Lung microvascular endothelial cell (primary cell): ENCODE measurements at places on chromosomes 4 and X. TPM values are rescaled to one million over a fixed set of nuclear protein-coding genes. Genes with fewer than 3 reads are reported as not detected.

DNA sequence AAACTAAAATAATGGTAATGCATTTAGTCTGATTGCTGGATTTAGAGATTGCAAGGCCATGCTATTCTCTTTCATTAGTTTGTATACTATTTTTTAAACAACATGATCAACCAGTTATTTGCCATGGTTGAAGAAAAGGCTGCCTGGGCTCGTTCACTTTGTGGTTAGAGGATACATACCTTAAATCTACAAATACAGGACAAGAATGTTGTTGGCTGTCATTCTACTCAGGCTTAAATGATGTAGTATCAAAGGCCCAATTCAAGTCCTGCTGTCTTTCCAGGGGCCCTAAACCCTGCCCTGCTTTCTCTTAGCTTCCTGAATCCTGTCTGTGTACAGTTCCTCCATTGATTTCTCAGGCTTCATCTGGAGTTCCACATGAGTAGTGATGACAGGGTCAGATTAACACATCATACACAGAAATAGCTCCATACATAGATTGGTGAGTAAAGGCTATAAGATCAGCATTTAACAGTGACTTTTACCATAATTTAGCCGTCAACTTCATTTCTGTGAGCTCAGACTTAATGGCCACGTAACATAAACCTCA is 114.9 kb upstream of the GPRIN3 start:
- no peak for DNase-seq

DNA sequence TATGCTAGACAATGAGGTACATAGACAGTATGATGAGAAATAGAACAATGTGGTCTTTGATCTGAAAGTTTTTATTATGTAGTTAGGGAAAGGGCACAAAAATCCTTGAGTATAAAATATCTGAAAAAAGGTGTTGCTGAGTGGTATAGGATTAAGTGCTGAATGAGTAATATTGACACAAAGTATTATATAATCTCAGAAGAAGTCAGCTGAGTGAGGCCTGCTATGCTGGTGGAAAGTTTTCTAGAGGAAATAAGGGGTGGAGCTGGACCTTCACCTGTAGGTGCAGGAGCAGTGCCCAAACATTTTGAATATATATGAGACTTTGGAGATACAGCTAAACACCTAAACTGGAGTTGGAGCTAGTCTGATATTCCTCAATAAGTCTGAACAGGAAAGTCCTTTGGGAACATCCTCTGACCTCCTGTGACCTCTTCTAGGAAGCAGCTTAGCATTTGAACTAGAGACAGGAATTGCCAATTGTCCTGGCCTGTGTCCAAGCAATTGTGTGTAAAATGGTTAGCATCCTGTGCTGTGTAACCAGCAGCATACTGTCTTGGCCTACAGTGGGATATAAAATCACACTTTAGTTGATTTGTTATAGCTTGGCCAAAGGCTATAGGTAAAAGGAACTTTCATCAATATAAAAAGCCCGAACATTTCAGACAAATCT is 285.3 kb downstream of the ANKRD50 start:
- peak; percentile 91 for DNase-seq

DNA sequence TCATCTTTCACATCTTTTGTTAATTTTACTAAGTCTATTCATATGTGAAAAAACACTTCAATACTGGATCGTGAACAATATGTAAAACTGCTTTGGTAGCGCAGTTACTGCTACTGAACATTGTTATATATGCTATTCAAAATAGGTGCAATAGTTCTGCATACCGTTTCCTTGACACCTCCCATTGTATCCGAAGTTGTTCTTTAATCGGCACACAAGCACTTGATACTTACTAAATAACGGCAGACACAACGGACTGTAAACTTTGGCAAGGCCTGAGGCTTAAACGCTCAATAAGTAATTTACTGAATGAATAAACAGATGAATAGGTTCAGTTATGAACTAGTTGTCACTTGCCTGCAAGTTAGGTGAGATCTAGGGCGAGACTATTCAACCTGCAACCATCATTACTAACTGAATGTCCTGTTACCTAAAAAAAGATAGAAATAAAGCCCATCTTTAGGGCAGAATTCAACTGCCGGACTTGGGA is 620 bp downstream of the ANAPC10 start:
- no peak for DNase-seq

DNA sequence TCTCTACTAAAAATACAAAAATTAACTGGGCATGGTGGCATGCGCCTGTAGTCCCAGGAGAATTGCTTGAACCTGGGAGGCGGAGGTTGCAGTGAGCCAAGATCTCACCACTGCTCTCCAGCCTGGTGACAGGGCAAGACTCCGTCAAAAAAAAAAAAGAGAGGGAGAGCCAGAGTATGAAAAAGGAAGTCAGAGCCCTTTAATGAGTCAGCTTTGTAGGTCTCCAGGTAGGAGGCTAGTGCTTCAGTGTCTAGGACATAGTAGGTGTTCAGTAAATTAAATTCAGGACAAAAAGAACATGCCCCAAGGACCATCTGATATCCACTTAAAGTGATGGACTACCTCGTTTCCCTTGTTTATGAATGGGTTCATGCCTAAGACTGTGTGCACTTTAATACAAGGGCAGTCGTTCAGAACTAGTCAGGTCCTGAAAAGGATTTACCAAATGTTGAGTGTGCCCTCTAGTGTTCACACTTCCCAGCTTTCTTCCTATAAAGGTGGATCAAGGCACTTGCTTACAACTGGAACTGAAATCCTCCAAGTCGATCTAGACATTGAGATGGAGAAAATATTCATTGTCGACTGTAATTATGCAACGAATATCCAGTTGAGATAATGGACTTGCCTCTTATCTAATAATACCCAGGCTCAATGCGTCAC is 29.0 kb downstream of the F9 start:
- peak; percentile 58 for DNase-seq

Gene HAUS3
- total RNA-seq: 4.6 and 6.7 TPM in 2 replicates

Gene USP17L13
- not detected in 2 replicates for total RNA-seq
